ENCODE measurements at places on chromosomes 11 and 22.

- DNase-seq = no peak
Measured at GRCh38 chr11:10373340-10373739, 68.5 kb downstream of the ADM start.

GRCh38 chr11:68297812-68298658, 14.4 kb upstream of the LRP5 start:
- DNase-seq = peak; percentile 91

DNA sequence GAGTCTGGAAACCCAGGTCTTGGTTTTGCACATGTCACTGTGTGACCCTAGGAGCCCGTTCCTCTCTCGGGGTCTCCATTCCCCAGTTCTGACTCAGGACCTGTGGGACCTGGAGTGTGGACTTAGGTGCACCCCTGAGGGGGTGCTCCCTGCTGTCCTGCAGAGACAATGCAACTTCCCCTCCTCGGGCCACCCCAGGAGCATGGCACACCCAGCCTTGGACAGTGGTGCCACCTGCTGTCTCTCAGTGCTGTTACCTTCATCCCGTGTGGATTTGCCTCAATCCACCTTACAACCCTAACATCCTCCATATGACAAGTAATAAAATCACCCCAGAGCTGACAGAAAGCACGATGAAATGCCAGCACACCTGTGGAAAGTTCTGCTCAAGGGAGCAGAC, 27.5 kb upstream of the CRYBB3 start:
- DNase-seq = no peak

DNA sequence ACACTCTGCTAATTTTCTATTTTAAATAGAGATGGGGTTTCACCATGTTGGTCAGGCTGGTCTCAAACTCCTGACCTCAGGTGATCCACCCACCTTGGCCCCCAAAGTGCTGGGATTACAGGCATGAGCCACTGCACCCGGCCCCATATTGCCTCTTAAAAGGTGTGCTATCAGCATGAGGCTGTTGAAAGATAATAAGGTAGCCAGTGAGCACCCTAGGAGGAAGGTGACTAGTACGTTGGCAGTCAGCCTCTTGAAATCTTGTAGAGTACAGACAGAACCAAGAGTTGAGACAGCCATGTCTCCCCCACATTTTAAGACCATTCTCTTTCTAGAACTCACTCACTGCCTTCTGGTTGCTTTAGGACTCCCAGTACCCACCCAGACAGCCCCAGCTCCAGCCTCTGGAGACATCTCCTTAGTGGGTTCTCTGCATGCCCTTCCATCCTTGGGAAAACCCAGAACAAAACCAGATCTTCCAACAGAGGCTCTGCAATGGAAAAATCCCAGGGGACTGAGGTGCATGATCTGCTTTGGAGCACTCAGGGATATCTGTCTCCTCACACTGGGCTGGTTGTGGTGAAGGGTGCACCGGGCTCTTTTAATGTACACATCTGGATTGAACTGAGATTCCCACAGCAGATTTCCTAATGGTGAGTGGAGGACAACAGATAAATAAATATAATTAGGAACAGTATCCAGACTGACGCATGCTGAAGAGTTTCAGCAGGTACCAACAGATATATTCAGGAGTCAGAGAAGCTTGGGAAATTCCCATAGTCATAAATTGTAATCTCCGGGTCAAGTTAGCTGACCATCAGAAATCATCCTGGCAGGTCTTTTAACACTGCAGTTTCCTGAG, 49.4 kb downstream of the LRRC74B start:
- no peak for DNase-seq

- no peak for DNase-seq
Measured at GRCh38 chr11:36672815-36673450, 74.9 kb upstream of the RAG2 start.

GRCh38 chr11:45872651-45873356, 12.6 kb upstream of the MAPK8IP1 start:
- no peak for DNase-seq

Data from right forelimb (tissue), 1 donor.